GM23248 (cell line): ENCODE measurements at places on chromosomes 13 and 19. TPM values are rescaled to one million over a fixed set of nuclear protein-coding genes. Genes with fewer than 3 reads are reported as not detected.

- DNase-seq: peak; percentile 30
Observed at GRCh38 chr19:18160493-18160970, 7.6 kb downstream of the PIK3R2 start.

DNA sequence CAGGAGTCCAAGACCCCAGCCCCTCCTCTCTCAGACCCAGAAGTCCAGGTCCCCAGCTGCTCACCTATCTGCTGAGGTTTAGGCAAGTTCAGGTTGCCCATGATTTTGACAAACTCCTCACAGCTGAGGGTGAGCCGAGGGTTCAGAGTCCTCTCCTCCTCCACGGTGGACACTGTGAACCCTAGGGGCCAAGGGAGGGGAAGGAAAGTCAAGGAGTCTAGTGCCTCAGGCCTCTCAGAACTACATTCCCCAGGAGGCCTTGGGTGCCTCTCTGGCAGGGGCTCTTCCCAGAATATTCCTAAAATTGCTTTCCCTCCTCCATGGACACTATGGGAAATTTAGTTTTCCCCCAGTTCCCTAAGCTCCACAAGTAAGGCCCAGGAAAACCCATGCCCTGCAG, 3.3 kb upstream of the PHLDB3 start:
- DNase-seq: no peak

ZNF471 gene
- 3.4 and 3.6 TPM in 2 replicates for polyA plus RNA-seq

GRCh38 chr13:110662777-110663443, 43.0 kb downstream of the CARS2 start:
- DNase-seq: no peak

GRCh38 chr19:36604656-36605100, 435 bp upstream of the ZNF382 start:
- DNase-seq: peak; percentile 77

- peak; percentile 13 for DNase-seq
Observed at GRCh38 chr13:37357548-37357947, 241.0 kb downstream of the POSTN start.

DNA sequence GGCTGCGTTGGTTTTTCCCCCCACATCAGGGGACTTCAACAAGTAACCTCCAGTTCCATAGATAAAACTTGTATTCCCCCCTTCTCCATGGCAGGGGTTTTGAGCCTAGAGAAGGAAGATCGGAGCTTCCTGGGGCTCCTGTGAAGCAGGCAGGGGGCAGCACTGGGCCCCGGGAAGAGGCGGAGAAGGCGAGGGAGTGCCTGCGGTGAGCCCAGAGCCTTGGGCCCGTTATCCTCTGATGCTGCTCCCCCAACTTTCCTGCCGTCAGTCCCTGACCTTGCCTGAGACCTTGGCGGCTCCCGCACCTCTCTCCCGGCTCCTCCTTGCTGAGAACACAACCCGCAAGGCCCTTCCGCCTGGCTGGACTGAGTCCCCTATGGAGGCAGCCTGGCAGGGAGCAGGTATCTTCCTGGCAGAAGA, 2.5 kb downstream of the LIPE start:
- DNase-seq: no peak

- DNase-seq: peak; percentile 58
Observed at GRCh38 chr19:42010245-42011126, 16.5 kb upstream of the ATP1A3 start.

MISP gene
- 0.13 TPM in 1 of 2 replicates, not detected in the other for polyA plus RNA-seq

DNA sequence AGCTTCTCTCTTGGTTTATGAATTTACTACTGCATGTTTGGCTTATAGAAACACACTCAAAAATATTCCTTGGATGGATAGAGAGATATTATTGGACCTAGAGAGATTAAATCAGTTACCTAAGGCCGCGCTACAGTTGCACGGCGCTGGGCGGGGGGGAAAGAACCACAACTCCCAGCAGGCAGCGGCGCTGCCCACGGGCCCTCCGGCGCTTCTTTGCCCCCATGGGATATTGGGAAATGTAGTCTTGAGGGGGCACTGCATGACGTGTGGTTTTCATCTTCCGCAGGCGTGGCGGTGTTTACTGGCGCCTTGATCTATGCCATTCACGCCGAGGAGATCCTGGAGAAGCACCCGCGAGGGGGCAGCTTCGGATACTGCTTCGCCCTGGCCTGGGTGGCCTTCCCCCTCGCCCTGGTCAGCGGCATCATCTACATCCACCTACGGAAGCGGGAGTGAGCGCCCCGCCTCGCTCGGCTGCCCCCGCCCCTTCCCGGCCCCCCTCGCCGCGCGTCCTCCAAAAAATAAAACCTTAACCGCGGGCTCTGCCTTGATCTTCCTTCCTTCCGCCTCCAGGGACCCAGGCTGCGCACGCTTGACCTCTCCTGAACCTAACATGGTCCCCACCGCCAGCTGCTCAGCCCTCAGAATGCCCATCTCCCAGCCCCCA, 4.8 kb downstream of the EMP3 start:
- DNase-seq: no peak

DNA sequence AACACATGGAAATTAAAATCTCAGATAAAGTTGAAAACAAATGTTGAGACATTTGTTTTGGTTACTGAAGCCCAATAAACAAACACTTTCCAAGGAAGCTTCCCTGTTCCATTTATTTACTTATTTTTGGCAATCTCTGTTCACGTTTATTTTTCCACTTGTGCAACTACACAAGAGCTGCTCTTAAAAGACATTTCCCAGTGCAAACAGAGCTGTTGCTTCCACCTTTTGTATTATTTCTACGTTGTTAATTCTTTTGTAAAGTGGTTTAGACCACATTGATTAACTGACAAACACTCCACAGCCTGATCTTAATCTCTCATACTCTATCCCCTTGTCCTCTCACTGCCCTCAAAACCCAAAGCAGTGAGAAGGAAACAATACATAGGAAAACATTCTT, 757.6 kb downstream of the LIG4 start:
- no peak for DNase-seq

DNA sequence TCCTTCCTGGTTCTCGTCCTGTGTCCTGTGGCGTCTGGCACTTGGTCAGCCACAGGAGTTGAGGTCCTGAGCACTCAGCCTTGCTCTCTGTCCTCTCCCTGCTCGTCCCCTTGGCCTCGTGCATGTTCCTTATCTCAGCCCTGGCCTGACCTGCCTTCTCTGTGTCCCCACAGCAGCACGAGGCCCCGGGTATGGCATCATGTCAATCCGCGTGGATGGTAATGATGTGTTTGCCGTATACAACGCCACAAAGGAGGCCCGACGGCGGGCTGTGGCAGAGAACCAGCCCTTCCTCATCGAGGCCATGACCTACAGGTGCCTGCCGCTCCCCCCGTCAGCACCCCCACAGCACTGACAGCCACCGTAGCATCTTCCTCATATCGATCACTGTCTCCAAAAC, 4.7 kb downstream of the B3GNT8 start:
- no peak for DNase-seq

WDR87 gene
- not detected in 2 replicates for polyA plus RNA-seq

DNA sequence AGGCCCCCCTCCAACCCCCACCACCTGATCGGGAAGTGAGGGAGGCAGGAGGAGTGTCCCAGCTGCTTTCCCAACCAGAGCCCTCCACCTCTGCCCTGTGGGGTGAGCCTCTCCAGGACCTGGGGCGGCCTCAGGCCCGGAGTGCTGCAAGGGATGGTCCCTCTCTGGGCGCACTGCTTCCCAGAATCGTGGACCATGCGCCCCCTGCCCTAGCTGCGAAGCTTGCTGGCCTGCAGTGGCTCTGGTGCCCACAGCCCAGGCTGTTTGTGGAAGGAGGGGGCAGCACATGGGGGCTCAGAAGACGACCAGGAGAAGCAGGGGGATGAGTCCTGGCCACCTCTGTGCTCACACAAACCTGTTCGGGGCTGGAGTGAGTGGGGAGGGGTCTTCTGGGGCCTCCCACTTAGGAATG, 33.6 kb downstream of the CEBPG start:
- DNase-seq: no peak

- DNase-seq: no peak
Observed at GRCh38 chr13:39699274-39699673, 43.8 kb downstream of the COG6 start.

DPF1 gene
- polyA plus RNA-seq: 1.5 and 2.3 TPM in 2 replicates

GRCh38 chr13:55553701-55554100, 1587.0 kb upstream of the PRR20A start:
- DNase-seq: no peak

SETDB2 gene
- 5.1 and 5.7 TPM in 2 replicates for polyA plus RNA-seq
